CD8-positive, alpha-beta memory T cell (primary cell): ENCODE measurements at places on chromosomes 11 and 22. TPM values are rescaled to one million over a fixed set of nuclear protein-coding genes. Genes with fewer than 3 reads are reported as not detected.

Gene CHRDL2
- total RNA-seq = not detected

Gene OR52W1
- not detected for total RNA-seq

DNA sequence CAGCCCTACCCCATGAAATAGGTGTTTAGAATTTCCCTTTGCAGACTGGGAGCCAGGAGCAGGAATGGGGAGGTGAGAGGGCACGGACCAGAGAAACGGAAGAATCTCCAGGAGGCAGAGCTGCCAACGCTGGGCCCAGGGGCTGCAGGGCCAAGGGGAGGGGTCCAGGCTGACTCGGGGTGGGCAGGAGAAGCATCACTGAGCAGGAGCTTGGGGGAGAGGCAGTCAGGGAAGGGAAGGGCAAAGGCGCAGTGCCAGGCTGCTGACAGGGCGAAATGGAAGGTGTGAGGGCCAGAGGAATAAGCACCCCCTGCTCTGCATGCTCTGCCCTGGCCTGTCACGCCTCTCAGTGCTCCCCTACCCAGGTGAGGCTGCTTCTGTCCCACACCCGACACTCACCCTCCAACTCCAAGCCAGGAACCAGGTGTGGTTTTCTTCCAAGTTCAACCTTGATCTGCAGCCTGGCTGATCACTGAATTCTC is 14.5 kb downstream of the LRRC32 start:
- H3K4me3 ChIP-seq = no peak overlapping the region
- no peaks in the 10 kb centered on the region for H3K4me1 ChIP-seq
- no peaks in the 10 kb centered on the region for H3K36me3 ChIP-seq

GRCh38 chr22:40572976-40573375 is 63.5 kb downstream of the MRTFA start:
- peaks cover 2% of the 10 kb centered on the region for H3K4me1 ChIP-seq
- H3K27me3 ChIP-seq = no peaks in the 10 kb centered on the region
- no peak for DNase-seq
- H3K27ac ChIP-seq = no peak overlapping the region

Gene SLC22A25
- total RNA-seq = not detected

- no peaks in the 10 kb centered on the region for H3K27me3 ChIP-seq
- DNase-seq = no peak
- no peak overlapping the region for H3K4me3 ChIP-seq
- no peak overlapping the region for H3K27ac ChIP-seq
- H3K36me3 ChIP-seq = no peaks in the 10 kb centered on the region
These were observed 44.4 kb upstream of the MYEOV start for GRCh38 chr11:69249311-69250185.

Gene CCDC87
- 0.27 TPM for total RNA-seq

DNA sequence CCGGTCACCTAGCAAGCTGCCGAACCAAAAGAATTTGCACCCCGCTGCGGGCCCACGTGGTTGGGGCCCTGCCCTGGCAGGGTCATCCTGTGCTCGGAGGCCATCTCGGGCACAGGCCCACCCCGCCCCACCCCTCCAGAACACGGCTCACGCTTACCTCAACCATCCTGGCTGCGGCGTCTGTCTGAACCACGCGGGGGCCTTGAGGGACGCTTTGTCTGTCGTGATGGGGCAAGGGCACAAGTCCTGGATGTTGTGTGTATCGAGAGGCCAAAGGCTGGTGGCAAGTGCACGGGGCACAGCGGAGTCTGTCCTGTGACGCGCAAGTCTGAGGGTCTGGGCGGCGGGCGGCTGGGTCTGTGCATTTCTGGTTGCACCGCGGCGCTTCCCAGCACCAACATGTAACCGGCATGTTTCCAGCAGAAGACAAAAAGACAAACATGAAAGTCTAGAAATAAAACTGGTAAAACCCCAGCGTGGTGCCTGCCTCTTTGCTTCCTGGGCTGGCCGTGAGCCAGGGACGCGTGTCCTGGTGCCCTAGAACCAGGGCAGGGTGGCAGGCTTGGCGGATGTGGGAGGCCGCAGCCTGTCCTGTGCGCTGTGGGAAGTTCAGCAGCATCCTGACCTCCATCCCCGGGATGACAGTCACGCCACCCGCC is 13.2 kb downstream of the CCND1 start:
- no peak overlapping the region for H3K27ac ChIP-seq
- DNase-seq = no peak
- H3K27me3 ChIP-seq = no peaks in the 10 kb centered on the region

- no peaks in the 10 kb centered on the region for H3K4me1 ChIP-seq
- no peaks in the 10 kb centered on the region for H3K36me3 ChIP-seq
- no peak overlapping the region for H3K27ac ChIP-seq
- H3K4me3 ChIP-seq = no peak overlapping the region
These were observed 9.8 kb upstream of the CARD16 start for GRCh38 chr11:105054723-105055493.

GRCh38 chr11:100105982-100106358 is 581.1 kb upstream of the ARHGAP42 start:
- DNase-seq = no peak
- H3K4me1 ChIP-seq = no peaks in the 10 kb centered on the region
- no peak overlapping the region for H3K4me3 ChIP-seq
- H3K27ac ChIP-seq = no peak overlapping the region
- no peaks in the 10 kb centered on the region for H3K36me3 ChIP-seq

DNA sequence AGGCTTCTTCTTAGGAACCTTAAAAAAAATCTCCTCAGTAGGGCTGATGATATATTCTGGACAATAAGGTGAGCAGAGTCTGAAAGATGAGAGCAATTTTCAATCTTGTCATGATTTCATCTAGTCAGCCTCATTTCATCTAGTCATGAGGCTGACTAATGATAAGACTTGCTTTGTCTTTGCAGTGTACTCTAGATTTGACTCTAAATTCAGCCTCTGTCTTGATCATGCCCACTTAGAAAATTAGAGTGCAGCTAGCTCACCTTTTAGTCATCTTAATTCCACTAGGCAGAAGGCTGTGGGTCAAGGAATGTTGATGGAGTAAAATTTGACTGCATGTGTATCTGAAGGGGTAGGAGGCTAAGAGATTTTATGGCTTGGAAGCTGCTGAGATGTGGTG is 5.5 kb downstream of the EHF start:
- peaks cover 3% of the 10 kb centered on the region for H3K4me1 ChIP-seq
- no peak overlapping the region for H3K4me3 ChIP-seq
- no peaks in the 10 kb centered on the region for H3K36me3 ChIP-seq
- no peak for DNase-seq
- no peak overlapping the region for H3K27ac ChIP-seq

GRCh38 chr11:1844221-1845094 is 5.7 kb downstream of the TNNI2 start:
- peaks cover 56% of the 10 kb centered on the region for H3K4me1 ChIP-seq
- peak; percentile 46 for DNase-seq
- H3K36me3 ChIP-seq = no peaks in the 10 kb centered on the region
- H3K27me3 ChIP-seq = no peaks in the 10 kb centered on the region

- no peaks in the 10 kb centered on the region for H3K36me3 ChIP-seq
- H3K4me1 ChIP-seq = no peaks in the 10 kb centered on the region
- H3K27me3 ChIP-seq = no peaks in the 10 kb centered on the region
- no peak overlapping the region for H3K27ac ChIP-seq
- DNase-seq = no peak
- no peak overlapping the region for H3K4me3 ChIP-seq
These were observed 9.4 kb downstream of the AGBL2 start for GRCh38 chr11:47705721-47706120.

DNA sequence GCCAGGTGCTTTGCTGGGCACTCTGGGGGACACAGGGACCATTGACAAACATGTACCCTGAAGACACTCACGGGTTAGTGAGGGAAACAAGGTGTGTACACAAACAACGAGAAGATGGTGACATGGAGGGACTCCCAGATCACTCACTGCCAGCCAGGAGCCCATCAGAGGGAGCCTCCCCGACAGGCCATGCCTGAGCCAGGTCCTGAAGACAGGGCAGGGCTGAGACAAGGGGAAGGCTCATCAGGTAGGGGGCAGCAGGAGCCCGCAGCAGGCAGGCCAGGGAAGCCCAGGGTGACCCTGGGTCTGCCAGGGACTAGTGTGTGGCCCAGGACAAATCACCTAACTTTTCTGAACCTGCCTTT is 127.9 kb downstream of the BUD13 start:
- no peaks in the 10 kb centered on the region for H3K27me3 ChIP-seq
- H3K4me1 ChIP-seq = no peaks in the 10 kb centered on the region
- no peak overlapping the region for H3K27ac ChIP-seq
- no peak for DNase-seq
- H3K36me3 ChIP-seq = no peaks in the 10 kb centered on the region

GRCh38 chr11:60431251-60431650 is 1.9 kb downstream of the MS4A5 start:
- H3K27me3 ChIP-seq = peaks cover 7% of the 10 kb centered on the region
- no peak overlapping the region for H3K4me3 ChIP-seq
- H3K27ac ChIP-seq = no peak overlapping the region
- H3K4me1 ChIP-seq = no peaks in the 10 kb centered on the region

DNA sequence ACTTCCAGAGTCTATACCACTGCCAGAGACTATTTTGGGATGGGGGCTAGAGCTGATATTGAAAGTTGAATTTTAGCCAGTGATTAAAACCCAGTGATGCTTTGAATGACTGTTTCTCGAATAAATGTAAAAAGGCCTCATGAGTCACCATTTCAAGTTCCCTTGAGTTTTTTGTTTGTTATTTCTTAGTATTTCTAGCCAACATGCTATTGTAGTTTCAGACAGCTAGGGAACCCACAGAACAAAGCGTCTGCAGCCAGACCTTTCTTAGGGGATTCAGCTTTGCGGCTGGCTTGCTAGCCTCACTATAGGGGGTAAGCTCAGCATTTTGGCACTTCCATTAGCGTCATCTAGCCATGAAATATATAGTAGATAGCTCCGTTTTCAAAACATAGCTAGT is 66.5 kb downstream of the DBX1 start:
- H3K36me3 ChIP-seq = no peaks in the 10 kb centered on the region
- H3K4me3 ChIP-seq = no peak overlapping the region
- no peak for DNase-seq
- H3K27me3 ChIP-seq = no peaks in the 10 kb centered on the region
- no peak overlapping the region for H3K27ac ChIP-seq

Gene OR6X1
- not detected for total RNA-seq

- peaks cover 21% of the 10 kb centered on the region for H3K27me3 ChIP-seq
- no peaks in the 10 kb centered on the region for H3K36me3 ChIP-seq
- no peaks in the 10 kb centered on the region for H3K4me1 ChIP-seq
- H3K4me3 ChIP-seq = no peak overlapping the region
- H3K27ac ChIP-seq = no peak overlapping the region
These were observed 1.3 kb upstream of the INSC start for GRCh38 chr11:15113381-15113780.

DNA sequence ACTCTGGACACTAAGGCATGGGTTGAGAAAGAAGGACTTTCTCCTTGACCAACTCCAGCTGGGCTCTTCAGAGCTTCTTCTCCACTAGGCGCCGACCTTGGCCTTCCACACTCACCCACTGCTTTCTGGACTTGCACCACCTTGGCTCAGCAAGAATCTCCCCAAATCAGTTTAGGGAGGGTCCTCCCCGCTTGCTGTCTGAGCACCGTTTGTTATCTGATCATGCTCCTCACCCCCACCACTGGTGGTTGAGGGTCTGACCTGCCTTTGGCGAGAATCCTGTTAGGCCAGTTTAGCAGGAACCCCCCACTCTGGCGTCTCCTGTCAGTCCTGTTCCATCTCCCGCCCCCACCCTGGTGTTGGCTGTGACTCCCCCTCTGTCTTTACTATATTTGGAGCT is 10.4 kb downstream of the APOL2 start:
- no peak overlapping the region for H3K27ac ChIP-seq
- no peaks in the 10 kb centered on the region for H3K4me1 ChIP-seq
- H3K36me3 ChIP-seq = peaks cover 35% of the 10 kb centered on the region
- no peak for DNase-seq
- H3K4me3 ChIP-seq = no peak overlapping the region
